ENCODE measurements at places on chromosomes 3 and 15.
A peak's percentile ranks its signal among the peaks of the same experiment; 100 is the strongest.

DNA sequence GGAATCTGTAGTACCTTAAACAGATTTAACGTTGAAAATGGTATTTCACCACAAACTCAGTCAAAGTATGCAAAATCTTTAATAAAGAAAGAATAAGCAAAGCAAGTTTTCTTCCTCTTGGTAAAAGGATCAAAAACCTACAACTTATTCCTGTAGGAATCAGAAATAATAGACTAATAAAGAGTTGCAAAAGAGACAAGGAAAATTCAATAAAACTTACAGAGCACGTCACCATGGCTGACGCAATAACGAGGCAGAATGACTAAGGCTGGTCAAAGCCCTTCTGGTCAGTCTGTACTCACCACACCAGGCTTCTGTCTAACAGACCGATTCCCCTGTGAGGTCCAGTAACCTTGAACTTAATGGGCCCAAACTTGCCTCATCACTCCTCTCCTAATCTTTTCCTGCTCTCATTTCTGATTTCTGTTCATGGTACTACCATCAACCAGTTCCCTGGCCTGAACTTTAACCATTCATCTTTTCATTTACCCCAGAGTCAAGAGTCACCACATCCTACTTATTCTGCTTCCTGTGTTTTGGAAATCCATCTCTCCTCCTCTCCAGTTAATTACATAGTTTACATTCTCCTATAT, 5.0 kb downstream of the MASP1 start:
- peak; percentile 91 for DNase-seq

DNA sequence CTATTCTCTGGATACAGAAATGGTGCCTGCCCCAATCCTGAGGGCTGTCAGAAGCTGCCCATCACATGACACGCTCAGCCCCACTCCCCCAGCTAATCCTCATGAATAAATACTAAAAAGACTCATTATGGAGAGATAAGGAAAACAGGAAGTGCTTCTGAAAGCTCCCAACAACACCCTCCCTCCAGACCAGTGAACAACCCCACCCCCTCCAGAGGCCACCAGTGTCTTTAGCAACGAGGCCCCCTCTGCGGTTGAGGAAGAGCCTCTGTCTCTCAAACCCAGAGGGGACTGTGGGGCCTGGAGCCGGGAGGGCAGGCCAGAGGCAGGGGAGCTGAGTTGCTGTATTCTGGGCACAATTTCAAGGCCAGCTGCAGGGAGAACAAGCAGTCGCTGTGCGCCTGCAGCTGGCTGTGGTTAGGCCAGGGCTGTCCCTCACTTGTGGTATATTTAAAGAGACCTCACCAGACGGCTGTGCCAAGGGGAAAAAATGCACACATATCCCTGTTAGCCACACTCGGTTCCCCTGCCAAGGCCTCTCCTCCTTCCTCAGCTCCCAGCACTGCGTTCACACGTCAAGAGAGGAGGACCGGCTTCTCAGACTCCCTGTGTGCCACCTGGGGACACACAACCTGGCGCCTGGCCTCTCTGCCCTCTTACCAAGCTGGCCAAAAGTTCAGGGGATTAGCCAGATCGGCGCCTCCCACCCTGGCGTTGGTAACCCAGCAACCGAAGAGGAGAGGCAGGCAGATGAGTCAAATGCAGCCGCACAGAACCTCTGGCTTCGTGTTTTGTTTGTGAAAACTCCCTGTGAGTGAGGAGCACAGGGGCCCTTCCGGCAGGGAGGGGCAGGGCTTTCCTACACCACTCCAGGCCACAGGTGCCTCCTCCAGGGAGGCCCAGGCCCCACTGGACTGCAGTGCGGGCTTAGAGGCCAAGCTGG, 101.2 kb upstream of the ETV5 start:
- DNase-seq = peak; percentile 63

DNA sequence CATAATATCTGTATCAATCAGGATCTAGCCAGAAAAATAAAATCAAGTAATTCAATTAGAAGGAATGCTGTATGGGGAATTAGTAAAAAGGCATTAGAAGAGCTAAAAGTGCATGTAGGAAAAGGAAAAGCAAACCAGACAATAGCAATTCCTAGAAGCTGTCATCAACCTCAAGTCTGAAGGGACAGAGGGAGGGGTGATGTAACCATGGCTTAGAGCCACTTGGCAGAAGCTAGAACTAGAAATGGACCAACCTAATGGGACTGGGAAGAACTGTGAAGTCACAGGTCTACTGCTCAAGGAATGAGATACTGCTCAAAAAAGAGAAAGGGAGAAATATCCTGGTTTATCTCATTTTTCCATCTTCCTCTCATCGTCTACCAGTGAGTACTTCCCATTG, 590.7 kb upstream of the SGO1 start:
- peak; percentile 3 for DNase-seq

DNA sequence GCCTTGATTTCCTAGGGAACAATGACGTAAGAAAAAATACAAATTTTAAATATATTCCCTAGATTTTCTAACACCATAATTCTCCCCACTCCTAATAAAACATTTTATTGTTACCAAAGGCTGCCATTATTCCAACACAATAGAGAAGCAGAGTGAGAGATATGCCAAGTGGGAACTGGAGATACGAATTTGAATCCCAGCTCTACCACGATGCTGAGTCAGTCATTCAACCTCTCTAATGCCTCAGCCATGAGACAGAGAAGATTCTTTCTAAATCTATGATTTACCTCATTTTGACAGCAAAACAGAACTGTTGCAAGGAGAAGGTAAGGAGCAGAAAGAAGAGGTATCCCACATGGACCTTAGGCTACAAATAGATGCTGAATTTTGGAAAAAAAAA, 112.5 kb downstream of the IGF2BP2 start:
- peak; percentile 46 for DNase-seq

GRCh38 chr3:188003188-188004171, 150.5 kb upstream of the LPP start:
- no peak for DNase-seq

DNA sequence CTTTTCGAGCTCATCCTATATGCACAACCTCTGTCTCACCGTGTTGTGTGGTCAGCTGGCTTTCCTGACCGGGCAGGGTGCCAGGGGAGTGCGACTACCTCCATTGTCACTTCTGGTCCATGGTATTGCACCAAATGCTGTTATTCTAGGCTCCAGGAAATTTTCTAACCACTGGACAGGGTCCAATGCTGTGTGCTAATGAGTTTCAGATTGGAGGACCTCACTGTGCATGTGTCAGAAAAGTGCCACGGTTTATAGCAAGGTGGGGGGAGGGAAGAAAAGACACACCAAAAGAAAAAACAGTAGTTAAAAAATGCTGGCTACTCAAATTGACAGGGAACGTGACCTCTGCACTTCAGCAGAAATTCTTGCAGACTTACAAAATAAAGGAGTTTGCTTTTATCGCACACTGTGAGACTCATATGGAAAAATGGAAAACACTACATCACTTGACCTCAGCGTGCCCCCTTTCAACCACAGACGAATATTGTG, 480.1 kb downstream of the FOXP1 start:
- DNase-seq = peak; percentile 97

DNA sequence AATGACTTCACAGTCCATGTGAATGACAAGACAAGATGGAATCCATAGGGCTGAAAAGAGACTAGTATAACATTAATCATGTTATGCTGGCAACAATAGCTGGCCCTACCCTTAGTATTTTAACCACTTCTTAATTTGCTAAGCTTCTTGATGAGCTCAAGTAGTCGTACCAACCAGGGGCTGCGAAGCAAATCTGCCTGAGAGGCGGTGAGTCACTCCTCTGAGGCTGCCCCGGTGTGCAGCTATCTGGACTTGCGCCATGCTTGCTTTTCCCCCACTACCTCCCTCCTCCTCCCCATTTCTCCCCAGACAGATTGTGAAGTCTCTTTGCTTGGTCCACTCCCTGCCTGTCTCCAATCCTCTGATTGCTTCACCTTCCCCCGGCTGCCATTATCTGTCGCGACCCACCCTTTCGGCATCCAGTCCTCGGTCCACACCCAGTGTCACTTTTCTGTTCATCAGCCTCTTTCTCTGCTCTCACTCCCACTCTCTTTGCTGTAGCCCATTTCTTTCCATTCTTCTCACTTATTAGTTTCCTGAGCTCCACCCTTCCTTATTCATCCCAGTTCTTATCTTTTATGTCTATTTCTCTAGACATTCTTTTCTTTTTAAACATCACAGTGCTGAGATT, 42.7 kb downstream of the DUT start:
- peak; percentile 87 for DNase-seq

- peak; percentile 84 for DNase-seq
Observed at GRCh38 chr3:9915254-9916141, 1.4 kb upstream of the IL17RC start.

GRCh38 chr3:41863024-41863423, 98.9 kb downstream of the ULK4 start:
- no peak for DNase-seq

- DNase-seq = peak; percentile 39
Observed at GRCh38 chr3:169836078-169836941, 23.6 kb upstream of the LRRC34 start.

DNA sequence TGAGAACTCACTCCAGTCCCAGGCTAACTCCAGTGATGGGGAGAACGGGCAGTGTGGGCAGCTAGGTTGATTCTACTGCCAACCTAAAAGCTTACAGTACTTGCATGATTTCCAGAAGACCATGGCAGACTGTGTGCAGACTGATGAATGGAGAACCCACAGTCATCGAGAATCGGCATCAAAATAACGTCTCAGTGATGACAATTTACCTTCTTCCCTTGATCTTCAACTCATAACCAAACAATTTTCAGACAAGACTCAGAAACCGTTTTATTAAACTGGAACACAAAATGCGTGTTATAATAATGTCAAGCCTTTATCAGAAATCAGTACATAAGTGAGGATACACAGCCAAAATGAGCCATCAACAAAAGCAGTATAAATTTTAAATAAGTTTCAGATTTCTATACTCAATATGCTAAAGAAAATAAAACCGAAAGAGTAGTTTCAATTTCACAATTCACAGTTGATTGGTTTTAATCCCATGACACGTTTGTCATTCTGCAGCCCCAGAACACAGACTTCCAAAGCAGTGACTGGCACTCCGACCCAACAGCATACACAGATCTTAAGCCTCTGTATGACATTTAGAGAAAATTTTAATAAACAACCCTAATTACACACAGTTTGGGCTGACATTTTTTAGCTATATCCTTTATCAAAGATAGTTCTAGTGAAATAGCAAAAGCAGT, 54.5 kb downstream of the ZMAT3 start:
- no peak for DNase-seq

DNA sequence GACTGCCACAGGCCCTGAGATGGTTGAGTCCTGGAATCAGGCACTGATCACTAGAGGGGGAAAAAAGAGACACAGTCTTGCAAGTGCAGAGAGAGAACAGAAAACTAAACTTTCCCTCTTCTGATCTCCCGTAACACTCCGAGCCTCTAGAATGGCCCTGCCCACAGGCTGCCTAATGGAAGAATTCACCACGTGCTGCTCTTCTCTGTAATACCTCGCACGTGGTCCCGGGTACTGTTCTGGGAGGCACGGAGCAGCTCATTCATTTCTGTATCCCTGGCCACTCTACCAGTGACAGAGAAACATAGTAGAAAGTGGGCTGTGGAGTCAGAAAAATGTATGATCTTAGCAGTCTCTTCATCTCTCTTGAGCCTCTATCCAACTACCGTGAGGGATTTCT, 30.4 kb downstream of the VGLL4 start:
- no peak for DNase-seq

GRCh38 chr15:72579814-72580213, 74.7 kb upstream of the GOLGA6B start:
- DNase-seq = no peak

DNA sequence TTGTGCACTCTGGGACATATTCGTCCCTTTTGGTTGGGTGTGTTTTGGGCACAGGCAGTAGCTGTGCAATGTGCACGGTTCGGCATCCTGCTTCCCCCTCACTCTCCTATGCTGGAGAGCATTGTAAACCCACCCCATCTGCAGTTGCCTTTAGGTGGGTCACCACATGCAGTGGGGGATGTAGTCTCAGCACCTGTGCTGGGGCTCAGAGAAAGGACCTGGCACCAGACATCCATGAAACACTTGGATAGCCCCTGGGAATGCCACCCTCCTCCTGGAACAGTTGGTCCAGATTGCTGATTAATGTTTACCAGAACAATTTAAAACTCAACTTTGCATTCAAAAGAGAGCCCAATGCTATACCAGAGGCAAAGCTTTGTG, 123.9 kb upstream of the MEF2A start:
- no peak for DNase-seq

GRCh38 chr3:9951598-9951961, 628 bp downstream of the PRRT3 start:
- DNase-seq = no peak

DNA sequence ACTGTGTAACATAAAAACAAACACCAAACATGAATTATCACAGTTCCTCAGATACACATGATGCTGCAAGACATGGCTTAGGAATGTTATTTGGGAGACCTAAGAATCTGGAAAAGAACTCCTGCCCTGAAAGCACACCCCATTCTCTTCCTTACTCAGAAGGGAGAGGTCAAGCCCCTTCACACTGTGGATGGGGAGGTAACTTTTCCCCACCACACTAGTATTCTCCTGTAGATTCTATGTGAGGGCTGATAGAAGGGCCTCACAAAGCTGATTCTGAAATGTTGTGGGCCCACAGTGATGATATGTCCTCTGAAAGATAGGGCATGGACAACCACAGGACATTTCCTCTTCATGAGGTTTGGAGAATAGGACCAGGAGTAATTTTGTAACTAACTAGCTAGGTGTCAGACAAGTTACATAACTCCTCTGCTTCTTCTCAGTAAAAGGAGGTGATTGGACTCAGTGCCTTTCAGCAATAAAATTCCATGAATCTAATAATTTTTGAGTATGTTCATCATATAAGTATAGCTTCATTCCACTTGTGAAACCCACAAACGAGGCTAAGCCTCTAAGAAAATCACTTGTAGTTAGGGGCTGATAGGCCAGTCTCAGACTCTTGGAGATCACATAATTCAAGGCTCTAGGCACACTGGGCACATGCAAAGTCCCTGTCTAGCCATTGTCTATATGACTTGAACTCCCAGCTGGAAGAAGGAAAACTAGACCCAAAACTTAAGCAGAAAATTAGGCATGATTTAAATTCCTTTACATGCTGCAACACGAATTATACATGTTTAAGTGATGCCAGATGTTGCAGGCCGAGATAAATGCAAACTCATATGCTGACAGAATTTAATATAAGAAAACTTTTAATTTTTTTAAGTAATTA, 7.5 kb downstream of the PTX3 start:
- DNase-seq = peak; percentile 13

DNA sequence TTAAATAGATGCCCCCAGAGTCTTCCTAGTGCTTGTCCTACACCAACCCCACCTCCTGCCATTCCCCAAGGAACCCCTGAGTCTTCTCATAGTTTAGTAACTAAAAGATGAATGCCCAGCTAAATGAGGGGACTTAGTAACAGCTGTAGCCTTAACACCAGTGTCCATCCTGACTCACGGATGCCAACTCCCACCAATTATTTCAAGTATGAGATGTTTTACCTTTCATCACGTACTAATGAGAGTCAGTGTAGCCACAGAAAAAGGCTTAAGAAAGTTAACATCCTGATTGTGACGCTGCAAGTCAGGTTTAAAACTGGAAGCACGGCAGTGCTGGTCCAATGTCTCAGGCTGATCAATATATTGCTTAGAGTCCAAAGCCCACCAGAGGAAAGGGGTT, 109.9 kb downstream of the FMN1 start:
- DNase-seq = no peak

GRCh38 chr3:6228958-6229683, 631.8 kb upstream of the GRM7 start:
- no peak for DNase-seq

GRCh38 chr3:190621927-190622326, 108.0 kb downstream of the IL1RAP start:
- no peak for DNase-seq

- no peak for DNase-seq
Observed at GRCh38 chr15:58312031-58312430, 119.8 kb upstream of the LIPC start.

Data from EH (cell line).